ENCODE measurements at places on chromosomes 16 and 17. TPM values are rescaled to one million over a fixed set of nuclear protein-coding genes. Genes with fewer than 3 reads are reported as not detected.
A peak's percentile ranks its signal among the peaks of the same experiment; 100 is the strongest.

DNA sequence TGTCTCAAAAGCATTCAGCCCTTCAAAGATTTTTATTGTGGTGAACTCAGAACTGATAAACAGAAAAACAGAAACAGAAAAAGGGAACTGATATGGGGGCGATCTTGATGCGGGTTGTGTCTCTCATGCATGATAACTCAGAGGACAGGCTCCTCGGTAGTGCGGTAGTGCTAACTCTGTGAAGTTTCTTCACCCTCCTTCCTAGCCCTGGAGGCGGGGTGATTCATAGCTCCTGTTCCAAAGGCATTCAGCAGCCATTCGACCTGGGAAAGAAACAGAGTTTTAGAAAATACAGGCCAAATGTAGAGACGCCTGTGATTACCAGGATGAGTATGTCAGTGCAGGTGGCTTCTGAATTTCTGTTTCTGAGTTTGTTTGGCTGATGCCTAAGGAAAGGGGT is 5.5 kb upstream of the MAF start:
- DNase-seq = no peak

GRCh38 chr17:35245196-35245486 is 2.3 kb downstream of the SLFN5 start:
- peak; percentile 54 for DNase-seq

- no peak for DNase-seq
Measured at GRCh38 chr17:81727324-81728031, 15.4 kb downstream of the SLC25A10 start.

DNA sequence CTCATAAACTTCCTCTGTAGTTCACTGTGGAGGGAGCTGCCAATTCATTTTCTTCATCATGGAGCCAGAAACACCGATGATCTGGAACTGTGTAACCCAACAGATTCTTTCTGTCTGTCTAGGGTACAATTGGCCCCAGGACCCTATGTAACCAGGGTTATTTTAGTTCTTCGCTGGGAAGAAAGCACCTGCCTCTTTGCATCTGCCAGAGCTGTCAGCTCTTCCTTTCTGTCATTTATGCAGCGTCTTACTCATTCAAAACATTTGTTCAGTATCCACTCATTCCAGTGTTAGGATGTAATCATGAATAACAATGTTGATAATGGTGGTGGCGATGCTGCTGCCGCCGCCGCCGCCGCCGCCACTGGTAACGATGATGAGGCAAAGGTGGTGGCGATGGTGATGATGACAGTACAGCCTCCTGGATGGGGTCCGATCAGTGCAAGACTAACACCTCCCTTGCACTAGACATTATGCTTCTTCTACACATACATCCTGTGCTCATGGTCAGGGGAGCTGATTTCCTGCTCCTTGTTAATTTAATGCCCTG is 46.1 kb downstream of the IRX5 start:
- no peak for DNase-seq

DNA sequence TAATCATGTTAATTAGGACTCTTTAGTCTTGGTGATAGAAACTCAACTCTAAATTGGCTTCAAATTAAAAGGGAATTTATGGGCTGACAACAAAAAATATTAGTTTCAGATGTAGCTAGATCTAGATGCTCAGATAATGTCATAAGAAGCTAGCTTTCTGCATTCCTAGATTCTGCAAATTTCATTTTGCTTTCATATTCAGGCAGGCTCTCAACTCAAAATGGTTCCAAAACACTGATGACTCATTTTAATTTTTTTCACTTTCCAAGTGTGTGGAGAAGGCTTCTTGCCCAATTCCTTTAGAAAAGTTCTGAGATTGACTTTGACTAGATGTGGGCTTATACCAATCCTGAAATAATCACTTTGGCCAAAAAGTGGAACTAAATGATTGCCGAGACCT is 236.7 kb upstream of the GOT2 start:
- no peak for DNase-seq

DNA sequence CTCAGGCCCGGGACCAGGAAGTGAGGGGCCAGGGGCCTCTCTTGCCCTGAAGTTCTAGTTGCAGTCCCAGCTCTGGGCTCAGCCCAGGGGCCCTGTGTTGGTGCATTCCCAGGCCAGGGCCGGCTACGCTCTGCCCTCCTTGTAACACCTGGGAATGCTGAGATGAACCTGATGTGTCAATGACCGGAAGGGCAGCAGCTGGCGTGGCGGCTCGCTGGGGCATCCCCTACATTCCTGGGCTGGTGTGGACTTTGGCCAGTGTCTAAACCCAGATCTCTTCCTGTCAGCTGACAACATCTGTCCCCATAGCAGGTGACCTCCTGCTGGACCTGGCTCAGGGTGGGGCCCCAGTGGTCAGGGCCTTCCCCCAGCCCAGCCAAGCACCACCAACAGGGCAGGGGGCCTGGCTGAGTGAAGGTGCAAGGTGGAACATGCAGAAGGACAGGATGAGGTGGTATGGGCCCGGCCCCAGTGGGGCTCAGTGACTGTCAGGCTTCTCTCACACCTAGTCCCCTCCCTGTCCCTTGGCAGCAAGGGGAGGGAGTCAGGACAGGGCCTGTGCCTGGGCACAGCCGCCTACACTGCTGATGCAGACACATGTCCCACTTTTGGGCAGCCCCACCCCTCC is 15.9 kb downstream of the FAM83G start:
- peak; percentile 59 for DNase-seq

GRCh38 chr16:68434624-68435210 is 13.6 kb downstream of the SMPD3 start:
- DNase-seq = no peak

DNA sequence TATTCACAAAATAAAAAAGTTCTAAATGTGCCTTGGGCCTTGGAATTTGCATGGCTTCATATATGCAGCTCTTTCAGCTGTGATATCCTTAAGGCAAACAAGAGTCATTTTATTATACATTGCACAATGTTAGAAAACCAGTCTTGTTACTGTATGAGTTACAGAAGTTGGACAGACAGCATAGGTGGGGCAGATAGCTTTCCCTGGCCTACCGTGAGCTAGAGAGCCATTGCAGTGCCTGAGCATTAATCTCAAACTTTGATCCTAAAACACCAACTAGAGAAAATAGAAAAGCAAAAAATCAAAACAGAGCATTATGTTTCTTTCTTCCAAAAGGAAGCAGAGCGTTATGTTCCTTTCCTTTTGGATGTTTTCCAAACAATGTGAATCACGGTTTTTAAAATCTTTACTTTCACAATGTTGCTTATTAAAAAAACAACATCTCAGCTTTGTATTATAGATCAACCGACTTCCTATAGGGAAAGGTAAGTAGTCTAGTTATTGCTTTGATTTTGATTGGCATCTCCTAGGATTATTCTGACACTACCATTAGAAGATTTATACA is 32.2 kb downstream of the ARHGAP44 start:
- no peak for DNase-seq

DNA sequence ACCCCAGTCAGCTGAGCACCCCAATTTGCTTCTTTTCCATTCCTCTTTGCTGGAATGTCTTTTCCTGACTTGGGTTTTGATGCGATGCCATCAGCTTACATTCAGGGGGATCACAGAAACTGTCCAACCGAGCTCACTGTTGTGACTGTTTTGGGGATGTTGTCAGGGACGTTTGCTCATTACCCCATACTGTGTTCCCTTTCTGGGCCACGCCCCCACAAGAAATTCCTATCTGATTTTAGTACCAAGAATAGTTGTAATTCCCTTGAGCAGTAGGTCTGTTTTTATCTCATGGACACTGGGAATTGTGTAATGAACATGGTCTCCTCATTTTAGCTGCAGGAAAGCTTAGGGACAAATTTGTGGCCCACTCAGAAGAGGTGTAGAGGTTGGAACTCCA is 2.6 kb upstream of the NTN1 start:
- DNase-seq = no peak

GRCh38 chr16:11514283-11514682 is 72.4 kb downstream of the LITAF start:
- no peak for DNase-seq

DNA sequence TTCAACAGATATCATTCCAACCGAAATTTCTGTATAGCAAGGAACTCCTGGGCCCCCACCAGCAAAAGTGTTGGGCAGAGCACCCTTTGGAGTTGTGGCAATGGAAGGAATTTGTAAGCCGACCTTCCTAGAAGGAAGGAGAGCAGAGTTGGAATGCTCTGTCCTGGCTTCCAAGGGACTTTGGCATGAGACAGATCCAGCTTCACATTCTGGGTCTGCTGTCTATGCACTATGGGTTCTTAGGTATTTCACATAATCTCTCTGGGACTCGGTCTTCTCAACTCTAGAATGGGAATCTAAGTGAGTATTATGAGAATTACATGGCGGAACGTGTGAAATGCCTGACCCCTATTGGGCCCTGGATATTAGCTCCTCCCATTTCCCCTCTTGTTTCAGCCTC is 63.2 kb upstream of the MARCHF10 start:
- no peak for DNase-seq

GRCh38 chr16:83817022-83817421 is 9.2 kb downstream of the HSBP1 start:
- no peak for DNase-seq

DNA sequence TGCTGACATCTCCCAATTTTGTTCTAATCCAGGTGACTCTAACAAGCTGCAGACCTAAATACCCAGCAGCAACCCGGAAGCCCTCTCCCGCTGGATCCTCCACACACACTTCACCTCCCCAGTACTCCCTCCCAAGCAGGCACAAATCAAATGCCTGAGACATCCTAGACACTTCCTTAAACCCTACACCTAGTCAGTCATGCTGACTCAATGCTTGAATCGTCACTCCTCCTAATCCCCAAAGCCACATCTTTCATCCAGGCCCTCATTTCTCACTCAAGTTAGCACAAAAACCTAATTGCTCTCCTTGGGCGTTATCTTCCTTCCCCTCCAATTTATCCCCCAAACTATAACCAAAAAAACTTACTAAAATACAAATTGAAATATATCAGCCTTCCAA is 32.7 kb downstream of the CMC2 start:
- DNase-seq = no peak

DNA sequence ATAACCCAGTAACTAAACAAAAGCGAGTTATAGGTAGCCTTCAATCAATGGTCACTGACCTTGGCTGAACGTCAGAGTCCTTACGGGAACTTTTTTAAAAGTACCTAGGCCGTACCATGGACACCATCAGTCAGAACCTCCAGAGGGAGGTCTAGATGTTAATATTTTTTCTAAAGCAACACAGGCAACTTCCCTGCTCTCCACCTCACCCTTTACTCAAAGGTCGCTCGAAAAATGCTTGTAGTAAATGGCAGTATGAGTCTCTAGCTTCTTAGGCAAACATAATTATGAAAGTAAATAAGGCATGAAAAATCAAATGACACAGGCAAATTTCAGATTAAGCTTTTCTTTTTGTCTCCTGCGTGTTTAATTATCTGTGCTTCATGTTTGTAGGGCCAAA is 82.1 kb downstream of the SLC39A11 start:
- DNase-seq = no peak

GRCh38 chr16:8727131-8727806 is 52.9 kb downstream of the ABAT start:
- DNase-seq = no peak

GRCh38 chr16:85104821-85105391 is 7.4 kb downstream of the CIBAR2 start:
- DNase-seq = no peak

GRCh38 chr17:57986841-57987580 is 1.0 kb downstream of the VEZF1 start:
- DNase-seq = peak; percentile 66

The HEATR9 gene
- total RNA-seq = not detected

The CDH3 gene
- 0.06 TPM for total RNA-seq

The RCVRN gene
- not detected for total RNA-seq

The CCL1 gene
- not detected for total RNA-seq

The OR1A1 gene
- total RNA-seq = not detected

The ICAM2 gene
- total RNA-seq = not detected

The TOM1L1 gene
- 35.2 TPM for total RNA-seq

The CES5A gene
- total RNA-seq = not detected

The SHISA9 gene
- 24.2 TPM for total RNA-seq

The CD300LB gene
- not detected for total RNA-seq

The HES7 gene
- 5.3 TPM for total RNA-seq

The ZNF385C gene
- not detected for total RNA-seq

The TMEM132E gene
- total RNA-seq = 0.07 TPM

Data from Caki2 (cell line).